Urinary bladder (tissue), 4 donors: ENCODE measurements at places on chromosomes 2 and 18.

- no peak for DNase-seq
These were observed 43.2 kb downstream of the FOSL2 start for GRCh38 chr2:28435814-28436351.

DNA sequence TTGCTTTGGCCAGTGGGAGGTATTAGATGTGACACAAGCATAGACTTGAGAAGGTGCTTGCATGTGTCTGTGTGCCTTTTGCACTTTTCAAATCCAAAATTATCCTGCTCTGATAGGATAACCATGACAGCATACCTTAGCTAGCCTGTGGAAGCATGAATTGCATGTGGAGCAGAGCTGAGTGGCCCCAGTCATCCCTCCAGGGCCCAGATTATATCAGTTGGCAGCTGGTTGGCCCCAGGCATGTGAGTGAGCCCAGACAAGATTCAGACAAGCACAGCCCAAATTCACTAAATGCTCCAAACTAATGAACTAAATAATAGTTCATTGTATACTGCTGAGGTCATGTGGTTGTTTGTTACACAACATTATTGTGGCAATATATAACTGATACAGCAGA lies 18.8 kb downstream of the TACR1 start:
- DNase-seq: no peak

GRCh38 chr2:207477896-207478295 lies 51.9 kb upstream of the CREB1 start:
- no peak for DNase-seq

GRCh38 chr18:71036783-71037182 lies 747.9 kb downstream of the SOCS6 start:
- no peak for DNase-seq

GRCh38 chr18:77123320-77124231 lies 9.0 kb downstream of the MBP start:
- no peak for DNase-seq

DNA sequence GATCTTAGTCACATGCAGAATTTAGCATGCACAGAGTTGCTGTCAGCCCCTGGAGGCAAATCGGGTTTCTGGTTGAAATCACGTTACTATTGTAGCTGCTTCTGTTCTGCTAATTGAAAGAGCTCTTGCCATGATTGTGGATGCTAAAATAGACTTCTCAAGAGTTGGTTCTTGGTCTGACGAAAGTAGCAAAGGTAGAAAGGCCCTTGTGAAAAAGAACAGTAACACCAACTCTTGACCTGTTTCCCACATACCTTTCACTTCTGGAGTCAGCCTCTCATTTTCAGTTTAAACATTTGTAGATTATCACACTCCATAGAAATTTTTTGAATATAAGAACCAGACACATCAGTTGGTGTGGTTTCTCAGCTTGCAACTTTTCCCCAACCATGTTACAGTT lies 110.0 kb upstream of the EPB41L3 start:
- DNase-seq: no peak

DNA sequence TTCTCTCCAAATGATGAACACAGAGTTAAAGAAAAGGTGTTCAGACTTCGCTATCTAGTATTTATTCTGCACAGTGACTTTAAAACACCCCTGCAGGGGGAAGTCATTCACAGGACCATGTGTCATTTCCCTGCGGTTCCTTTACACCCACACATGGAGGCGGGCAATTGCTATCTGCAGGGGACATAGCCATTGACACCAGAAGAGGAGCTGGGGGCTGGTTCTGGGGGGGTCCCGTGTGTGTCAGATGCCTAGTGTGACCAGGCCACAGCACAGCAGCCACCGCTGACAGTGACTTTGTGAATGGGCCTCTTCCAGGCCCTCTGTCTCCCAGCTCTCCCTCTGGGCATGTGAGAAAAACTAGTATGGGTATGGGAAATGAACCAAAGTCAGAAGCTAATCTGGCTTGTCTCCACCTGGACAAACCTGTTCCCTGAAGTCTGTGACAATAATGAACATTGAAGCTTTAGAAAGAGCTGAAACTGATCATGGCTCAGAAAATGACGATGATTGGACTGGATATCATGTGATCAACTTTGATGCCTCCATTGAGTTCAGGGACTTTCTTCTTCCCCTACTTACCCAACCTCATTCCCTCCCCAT lies 7.5 kb upstream of the GBX2 start:
- no peak for DNase-seq

- DNase-seq: no peak
These were observed 11.3 kb downstream of the MAL start for GRCh38 chr2:95036596-95037383.

GRCh38 chr2:96684883-96685576 lies 42.5 kb downstream of the FER1L5 start:
- no peak for DNase-seq

- no peak for DNase-seq
These were observed 95.3 kb downstream of the MREG start for GRCh38 chr2:215917953-215918620.

DNA sequence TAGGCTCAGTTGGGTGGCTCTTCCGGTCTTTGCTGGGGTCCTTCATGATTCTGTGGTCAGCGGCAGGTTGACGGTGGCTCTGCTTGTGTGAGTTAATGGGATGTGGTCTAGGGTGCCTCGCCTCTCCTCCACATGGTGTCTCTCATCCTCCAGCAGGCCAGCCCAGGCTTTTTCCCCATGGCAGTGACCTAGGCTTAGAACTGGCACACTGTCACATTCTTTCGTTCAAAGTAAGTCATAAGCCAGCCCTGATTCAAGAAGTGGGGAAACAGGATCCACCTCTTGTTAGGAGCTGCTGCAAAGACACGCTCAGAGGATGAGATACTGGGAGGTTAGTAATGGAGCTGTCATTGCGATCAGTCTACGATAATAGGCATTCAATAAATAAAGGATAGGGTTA lies 46.0 kb upstream of the CTIF start:
- DNase-seq: no peak

DNA sequence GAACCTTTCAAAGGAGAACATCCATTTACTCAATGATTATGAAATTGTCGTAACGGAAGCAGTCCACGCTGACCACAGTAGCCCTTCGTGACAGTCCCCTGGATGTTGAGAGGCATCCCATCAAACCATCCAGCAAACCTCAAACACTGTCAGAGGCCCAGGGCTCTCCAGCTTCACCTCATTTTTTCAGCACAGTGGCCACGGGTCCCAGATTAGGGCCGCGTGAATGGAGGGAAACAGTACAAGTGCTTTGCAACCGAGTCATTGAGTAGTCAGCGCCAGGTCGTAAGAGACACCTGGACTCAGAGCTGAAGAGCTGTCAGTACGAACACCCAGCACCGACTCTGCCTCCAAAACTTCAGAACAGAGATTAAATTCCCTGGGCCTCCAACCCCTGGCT lies 552.5 kb upstream of the SALL3 start:
- no peak for DNase-seq

DNA sequence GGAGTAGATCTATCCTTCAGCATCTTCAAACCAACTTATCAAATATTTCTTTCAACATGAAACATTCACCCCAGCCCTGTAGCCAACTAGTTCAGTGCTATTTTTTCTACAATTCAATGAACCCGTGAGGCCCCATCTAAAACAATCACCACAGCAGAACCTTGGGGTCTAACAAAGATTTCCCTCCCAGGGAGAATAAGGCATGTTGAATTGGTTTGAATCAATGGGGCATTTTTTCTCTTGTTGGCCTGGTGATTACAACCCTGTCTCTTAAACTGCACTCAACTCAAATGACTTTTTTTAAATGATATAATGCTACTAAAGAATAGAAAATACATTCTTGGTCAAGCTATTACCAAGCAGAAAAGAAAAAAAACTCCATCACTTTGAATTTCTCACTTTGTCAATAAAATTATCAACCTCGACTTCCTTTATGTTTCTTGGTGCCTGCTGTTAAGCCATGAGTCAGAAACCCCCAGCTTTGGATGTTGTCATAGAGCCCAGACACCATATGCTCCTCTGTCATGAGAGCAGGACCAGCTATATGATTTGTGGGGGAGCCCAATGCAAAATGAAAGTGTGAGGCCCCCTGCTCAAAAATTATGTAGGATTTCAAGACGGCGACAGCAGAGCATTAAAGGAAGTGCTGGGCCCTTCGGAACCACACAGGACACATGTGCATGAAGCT lies 282.4 kb downstream of the MEIS1 start:
- DNase-seq: no peak

DNA sequence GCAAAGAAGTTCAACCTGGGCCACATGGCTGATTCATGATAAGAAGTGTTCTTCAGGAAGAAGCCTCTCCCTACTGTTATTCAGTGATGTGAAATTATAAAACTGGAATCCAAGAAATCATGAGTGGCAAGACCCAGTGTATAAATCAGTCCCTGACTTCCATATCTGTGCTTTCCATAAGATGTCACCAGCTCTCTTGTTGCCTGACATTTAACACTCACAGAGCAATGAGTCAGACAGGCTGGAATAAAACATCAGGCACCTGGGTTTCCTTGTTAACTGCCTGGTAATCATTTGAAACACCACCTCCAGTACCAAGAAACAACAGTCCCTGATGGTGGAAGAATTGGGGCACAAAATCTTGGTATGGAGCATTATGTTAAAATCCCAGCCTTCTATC lies 76.1 kb downstream of the SCG2 start:
- no peak for DNase-seq

DNA sequence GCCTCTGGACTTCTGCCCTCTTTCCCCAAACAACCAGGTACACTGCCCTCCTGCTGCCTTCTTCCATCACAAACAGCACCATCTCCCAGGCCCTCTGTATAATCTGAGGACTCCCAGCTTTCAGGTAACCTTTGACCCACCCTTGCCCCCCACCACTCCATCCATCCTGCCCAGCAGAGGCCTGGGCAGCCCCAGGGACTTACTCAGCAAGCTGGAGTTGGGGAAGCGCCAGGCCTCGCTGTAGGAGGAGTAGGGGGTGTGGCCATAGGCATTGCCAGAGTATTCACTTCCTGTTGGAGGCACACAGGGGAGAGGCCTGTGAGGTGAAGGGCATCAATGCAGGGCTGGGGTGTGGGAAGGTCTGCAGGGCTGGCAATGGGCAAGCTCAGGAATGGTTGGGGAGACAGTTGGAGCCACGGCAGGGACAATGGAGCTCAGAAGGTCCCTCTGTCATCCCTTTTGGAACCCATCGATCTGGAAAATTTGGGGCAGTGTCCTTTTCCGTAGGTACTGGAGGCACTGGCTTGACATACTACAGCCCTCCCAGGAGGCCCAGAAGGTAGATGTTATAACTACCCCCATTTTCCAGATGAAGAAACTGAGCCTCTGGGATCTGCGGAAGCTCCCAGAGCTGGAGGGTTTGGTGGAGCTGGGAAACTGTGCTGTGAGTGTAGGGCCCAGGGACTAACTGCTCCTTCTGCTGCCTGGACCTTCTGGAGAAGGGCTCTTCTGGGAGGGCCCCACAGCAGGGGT lies 46.3 kb downstream of the PSD4 start:
- DNase-seq: no peak

DNA sequence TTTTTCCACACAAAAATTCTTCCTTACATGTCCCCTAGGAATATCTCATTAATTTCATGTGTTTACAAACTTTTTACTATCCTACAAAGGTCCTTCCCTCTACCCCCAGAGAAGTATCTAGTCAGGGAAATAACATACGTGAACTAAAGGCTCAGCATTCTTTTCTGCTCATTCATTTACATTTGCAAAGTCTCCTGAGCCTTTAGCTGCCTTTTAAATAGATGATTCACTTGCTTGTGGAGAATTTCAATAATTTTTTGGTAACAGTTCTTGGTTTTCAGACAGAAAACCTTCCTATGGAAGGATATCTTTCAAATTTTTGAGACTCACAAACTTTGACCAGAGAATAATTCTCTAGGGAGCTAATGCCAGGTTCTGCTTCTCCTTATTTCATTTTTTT lies 81.5 kb upstream of the RMDN2 start:
- DNase-seq: no peak

- no peak for DNase-seq
These were observed 284.6 kb downstream of the RNF144A start for GRCh38 chr2:7201851-7202250.

DNA sequence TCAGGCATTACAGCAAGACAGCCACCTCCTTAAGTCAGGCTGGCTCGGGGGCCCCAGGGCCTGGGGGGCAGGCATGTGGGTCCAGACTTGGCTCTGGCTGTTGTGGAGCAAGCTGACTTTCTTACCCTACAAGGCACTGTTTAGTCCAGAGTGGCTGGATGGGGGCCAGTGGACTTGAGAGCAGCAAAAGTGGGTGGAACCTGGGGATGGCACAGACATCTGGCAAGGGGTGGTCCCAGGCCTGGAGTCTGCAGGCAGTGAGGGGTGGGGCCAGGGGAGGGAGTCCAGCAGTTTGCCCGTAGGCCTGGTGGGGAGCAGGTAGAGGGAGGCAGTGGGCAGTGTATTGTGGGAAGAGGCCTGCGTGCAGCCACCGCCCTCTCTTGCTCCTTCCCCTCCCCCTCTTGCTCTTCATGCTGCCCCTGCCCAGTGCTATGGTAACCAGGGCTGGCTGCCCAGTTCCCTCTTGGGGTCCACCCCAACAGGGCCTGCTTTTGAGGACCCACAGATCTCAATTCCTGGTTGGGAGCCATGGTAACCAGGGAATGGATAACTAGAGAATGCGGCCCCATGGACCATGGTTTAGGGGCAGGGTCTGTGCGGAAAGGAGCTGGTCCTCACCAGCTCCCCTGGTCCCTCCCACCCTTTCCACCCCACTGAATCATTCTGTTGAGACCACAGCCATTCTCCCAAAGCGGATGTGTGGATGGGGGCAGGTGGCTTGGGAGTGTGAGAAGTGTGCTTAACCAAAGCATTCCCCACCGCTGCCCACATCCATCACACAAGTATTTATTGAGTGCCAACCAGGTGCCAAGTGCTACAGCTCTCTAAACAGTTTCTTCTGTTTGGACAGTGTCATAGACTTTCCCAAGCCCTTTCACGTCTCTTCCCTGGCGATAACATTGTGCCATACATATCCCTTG lies 19.3 kb downstream of the SPEG start:
- no peak for DNase-seq

DNA sequence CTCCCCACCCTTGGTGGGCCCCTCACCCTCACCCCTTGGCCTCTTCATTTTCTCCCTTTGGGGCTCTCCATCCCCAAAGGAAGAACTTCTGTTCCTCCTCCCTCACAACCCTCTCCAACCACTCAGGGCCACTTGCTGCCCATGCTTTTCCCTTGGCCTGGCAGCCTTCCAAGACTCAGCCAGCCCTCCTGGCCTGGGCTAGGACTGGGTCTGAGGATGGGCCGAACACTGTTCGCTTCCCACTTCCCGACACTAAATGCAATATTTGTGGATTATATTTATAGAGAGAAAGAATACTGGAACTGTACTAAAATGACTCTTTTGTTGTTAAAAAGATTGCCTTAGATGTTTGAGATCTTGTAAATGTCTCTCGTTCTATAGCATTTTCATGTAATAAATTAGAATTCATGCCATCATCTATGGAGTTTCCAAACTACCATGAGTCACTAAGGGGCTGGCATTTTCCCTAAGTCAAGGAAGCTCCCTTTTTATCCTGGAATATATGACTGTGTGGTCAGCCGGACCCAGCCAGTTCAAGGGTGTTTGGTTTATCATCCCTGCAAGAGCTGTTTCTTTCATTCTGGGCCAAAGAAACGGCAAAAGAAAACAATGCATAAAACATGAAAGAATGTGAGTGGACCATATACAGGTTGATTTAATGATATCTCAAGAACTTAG lies 3.8 kb downstream of the CXCR2 start:
- no peak for DNase-seq

GRCh38 chr2:157810037-157810436 lies 66.1 kb downstream of the ACVR1 start:
- DNase-seq: no peak

GRCh38 chr2:237143676-237144440 lies 58.2 kb downstream of the COPS8 start:
- no peak for DNase-seq
